ENCODE measurements at places on chromosomes 1 and 21.

DNA sequence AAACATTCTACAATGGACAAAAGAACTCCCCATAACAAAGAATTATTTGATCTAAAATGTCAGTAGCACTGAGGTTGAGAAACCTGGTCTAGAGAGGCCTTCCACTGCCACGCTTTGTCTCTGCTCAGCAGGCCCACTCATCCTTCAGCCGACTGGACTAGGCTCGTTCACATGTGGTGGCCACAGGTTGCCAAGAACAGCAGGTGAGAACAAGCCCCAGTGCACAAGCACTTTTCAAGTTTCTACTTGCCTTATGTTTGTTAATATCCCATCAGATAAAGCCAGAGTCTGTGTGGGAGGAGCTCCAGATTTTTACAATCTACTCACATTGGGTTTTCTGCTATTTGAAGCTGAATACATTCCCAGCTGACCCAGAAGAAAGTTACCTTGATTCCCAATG, 9.1 kb upstream of the EFHD2 start:
- DNase-seq, result no peak

GRCh38 chr1:223136086-223136485, 7.0 kb downstream of the TLR5 start:
- no peak for DNase-seq

DNA sequence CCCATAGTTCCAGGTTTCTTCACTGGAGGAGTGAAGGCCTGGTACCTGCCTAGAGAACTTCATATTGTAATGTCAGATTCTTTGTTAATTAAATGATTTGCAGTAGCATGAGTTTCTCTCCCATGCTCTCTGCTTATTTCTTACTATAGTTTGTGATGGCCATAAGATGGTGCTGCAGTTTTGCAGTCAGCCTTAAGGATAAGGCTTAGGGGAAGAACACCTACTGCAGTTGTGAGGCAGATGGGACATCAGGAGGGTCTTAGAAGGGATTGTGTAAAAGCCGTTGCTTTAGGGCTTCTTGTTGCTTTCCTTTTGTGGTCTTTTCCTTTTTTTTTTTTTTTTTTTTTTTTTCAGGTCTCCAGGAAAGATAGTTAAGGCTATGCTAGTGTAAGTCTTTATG, 61.8 kb downstream of the MACF1 start:
- DNase-seq, result no peak

DNA sequence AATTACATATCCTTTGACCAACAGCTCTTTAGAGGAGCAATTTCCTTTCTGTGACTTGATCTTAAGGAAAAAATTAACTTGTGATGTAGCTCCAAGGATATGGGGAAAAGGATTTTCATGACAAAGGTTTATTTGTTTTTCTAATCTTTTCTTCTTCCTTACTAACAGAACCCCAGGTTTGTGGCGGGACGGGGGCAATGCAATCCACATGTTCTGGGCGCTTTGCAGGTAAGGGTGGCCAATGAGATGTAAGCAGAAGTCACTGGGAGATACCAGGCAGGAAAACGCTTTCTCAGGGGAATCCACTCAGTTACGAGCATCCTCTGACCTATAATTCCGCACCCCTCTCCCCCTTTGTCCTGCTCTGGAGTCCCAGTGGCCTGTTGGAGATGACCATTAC, 122.0 kb downstream of the MRPS6 start:
- DNase-seq, result no peak

- no peak for DNase-seq
Measured at GRCh38 chr1:12369258-12369657, 139.4 kb downstream of the VPS13D start.
